Fibroblast of the aortic adventitia (primary cell): ENCODE measurements at places on chromosomes 12 and 14. TPM values are rescaled to one million over a fixed set of nuclear protein-coding genes. Genes with fewer than 3 reads are reported as not detected.
A peak's percentile ranks its signal among the peaks of the same experiment; 100 is the strongest.

DNA sequence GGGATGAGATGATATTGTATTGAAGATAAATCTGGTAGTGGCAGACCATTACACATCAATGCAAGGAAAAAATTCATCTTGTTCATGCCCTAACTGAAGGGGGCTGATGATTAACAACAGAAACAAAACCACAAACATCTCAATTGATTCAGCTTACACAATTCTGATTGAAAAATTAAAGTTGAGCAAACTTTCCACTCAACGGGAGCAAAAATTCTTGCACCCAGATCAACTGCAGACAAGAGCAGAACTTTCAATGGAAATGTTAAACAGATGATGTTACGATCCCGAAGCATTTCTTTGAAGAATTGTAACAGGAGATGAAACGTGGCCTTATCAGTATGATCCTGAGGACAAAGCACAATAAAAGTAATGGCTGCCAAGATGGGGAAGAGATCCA, 172.4 kb upstream of the SOX5 start:
- peak; percentile 32 for DNase-seq

- peak; percentile 22 for DNase-seq
These were observed 73.5 kb downstream of the PPP2R5C start for GRCh38 chr14:101834800-101835547.

DNA sequence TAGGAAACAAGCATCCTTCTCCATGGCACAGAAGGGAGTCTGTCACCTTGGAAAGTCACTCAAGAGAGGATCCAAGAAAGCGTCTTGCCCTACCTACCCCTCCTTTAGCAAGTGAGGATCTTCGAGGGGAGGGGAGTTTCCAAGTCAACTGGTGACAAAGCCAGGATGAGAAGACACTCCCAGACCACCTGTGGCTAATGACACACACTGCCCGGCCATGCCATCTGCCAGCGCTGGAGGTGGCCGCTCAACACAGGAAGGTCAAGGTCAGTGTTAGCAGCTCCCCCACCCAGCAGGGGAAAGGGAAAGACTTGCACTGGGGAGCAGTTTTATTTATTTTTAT, 41.3 kb downstream of the ELK3 start:
- DNase-seq: no peak

GRCh38 chr12:70721216-70721615, 84.0 kb upstream of the PTPRB start:
- DNase-seq: no peak

DNA sequence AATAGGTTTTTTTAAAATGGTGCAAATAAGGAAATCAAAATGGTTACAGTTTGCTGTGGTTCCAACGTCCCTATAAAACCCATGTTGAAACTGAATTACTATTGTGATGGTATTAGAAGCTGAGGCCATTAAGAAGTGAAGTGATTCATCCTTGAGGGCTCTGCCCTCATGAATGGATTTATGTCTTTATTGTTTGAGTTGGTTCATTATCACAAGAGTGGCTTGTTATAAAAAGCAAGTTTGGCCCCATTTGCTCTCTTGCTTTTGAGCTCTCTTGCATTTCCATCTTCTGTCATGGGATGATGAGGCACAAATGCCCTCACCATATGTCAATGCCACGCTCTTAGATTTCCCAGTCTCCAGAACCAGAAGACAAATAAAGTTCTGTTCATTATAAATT, 62.3 kb downstream of the PRKD1 start:
- no peak for DNase-seq

DNA sequence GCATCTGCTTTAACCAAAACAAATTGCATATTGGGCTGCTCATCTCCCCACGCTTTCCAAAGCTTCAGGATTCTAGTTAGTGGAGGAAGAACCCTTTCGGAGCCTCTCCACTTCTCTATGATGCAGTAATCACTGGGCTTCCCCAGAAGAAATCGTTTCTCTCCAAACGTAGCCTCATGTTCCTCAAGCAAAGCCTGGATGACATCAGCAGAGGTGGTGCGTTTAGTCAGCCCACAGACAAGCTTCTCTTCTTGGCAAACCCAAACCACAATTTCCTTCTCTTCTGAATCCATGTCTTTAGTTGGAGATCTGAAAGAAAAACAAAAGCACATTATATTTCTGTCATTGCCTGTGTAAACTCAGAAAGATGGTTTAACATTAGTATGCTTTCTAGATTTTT, 30.6 kb downstream of the RASSF9 start:
- peak; percentile 76 for DNase-seq

- no peak for DNase-seq
These were observed 661.0 kb downstream of the RPS29 start for GRCh38 chr14:48925184-48925583.

DNA sequence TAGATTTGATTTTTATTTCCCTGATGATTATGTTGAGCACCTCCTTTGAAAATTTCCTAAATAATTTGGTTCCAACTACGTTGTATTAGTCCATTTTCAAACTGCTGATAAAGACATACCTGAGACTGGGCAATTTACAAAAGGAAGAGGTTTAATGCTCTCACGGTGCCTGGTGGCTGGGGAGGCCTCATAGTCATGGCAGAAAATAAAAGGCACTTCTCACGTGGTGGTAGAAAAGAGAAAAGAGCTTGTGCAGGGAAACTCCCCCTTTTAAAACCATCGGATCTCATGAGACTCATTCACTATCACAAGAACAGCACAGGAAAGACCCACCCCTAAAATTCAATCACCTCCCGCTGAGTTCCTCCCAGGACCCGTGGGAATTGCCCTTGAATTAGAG, 372.3 kb downstream of the RPL10L start:
- no peak for DNase-seq

DNA sequence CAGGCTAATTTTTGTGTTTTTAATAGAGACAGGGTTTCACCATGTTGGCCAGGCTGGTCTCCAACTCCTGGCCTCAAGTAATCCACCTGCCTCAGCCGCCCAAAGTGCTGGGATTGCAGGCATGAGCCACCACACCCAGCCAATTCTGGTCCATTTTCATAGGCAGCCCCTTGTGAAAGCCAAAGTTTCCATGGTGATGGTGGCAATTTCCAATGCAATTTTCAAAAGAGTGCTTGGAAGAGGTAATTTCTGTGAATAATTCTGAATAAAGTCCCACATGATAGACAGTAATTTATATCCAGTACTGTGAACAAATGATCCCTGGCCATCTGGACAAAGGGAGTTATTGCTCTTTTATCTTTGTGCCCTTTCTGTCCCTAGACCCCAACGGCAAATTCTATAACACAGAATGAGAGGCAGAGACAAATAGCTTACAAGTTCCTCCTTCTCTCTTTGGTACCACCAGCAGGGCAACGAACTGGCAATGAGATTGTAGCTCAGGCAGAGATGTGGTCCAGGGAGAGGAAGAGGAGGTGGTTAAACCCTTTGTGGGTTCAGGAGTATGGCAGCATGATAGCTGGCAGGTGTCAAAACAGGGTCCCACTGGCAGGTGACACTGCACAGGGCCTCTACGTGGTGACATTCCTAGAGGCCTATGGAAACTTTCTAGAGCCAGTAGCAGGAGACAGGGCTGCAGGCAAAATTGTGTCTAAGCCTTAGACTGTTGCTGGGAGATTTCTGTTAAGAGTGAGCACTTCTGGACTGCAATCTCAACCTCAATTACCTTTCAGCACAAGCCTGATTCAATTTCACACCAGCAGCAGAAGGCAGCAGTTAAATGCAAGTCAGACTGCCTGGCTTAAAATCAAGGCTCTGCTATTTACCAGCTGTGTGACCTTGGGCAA, 46.5 kb downstream of the NT5DC3 start:
- DNase-seq: no peak

DNA sequence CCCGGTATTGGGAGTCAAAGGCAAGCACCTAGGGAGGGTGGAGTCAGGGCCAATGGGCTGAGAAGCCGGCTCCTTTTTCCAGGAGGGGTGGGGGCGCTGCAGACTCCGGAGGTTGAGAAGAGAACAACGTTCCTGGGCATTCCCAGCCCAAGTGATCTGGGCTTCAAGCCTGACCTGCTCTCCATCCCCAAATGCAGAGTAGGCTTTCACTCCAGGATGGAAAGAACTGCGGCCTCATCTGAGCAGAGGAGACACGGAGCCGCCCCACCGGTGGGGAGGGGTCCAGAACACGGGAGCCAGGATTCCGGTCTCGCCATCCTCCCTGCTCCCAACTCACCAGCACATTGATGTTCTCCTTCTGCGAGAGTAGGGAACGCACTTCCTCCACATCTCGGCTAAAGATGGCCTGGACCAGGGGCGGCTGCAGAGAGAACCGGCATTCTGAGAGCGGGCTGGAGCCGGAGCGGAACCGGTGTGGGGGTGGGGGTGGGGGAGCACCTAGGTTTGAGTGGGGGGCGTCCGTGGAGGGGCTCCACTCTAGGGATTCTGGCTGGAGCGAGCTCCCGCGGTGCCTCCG, 605 bp downstream of the ANKRD52 start:
- peak; percentile 21 for DNase-seq

DNA sequence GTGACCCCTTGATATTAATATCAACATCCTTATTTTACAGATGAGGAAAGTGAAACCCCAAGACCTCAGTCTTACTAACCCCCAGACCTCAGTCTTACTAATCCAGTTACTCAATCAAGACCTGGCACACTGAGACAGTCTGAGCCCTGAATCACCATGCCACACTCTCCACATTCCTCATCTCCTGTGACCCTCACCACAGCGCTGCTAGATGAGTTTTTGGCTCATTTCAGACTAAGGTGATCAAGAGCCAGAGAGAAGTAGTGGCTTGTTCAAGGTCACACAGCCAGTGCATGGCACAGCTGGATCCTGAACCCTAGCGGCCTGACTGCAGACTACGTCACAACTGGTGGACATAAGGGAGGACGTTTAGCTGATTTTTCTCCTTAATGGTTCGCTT, 579.2 kb downstream of the BCL11B start:
- no peak for DNase-seq

DNA sequence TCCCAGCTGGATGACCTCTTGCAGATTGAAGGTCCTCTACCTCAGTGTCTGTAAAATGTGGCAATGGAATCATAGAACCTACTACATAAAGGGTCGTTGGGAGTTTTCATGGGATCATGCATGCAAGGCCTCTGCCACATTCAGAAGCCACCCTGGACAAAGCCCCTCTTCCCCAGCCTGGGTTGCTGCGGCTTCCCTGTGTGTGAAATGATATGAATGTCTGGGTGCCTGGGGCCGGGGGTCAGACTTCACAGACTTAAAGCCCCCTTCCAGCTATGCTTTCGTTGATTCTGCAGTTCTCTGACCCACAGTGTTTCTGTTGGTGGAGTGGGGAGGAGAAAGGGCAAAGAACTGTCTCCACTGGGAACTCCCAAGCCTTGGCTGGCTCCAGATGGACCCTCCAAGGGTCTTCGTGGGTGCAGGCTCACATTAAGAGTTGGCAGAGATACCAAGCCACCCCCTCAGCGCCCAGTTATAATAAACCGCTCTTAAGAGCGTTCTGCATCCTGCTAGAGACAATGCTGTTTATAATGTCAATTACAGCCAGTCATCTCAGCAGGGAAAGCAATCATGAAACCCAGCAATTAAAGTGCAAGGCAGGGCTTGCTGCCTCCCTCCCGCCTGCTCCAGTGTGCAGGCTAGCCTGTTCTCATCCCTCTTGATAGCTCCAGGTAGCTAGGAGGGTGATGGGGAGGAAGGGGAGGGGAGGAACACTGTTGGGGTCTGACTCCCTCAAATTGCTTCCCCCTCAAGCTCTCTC, 210.9 kb upstream of the FKBP4 start:
- DNase-seq: no peak

GRCh38 chr12:11787933-11788849, 138.7 kb downstream of the ETV6 start:
- DNase-seq: no peak

DNA sequence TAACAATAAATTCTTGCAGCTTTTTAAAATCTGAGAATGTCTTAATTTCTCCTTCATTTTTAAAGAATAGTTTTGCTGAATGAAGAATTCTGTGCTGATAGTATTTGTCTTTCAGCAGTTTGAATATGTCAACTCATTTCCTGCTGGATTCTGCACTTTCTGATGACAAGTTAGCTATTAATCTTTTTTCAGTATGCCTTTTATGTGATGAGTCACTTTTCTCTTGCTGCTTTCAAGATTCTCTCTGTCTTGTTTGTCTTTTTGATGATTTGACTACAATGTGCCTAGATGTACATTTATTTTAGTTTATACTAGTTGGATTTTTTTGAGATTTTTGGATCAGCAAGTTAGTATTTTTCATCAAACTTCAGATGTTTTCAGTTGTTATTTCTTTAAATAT, 87.9 kb upstream of the AVPR1A start:
- DNase-seq: no peak

- DNase-seq: peak; percentile 57
These were observed 471.2 kb upstream of the PRICKLE1 start for GRCh38 chr12:43060742-43061141.

GRCh38 chr12:98294051-98294805, 221.2 kb upstream of the TMPO start:
- DNase-seq: no peak

DNA sequence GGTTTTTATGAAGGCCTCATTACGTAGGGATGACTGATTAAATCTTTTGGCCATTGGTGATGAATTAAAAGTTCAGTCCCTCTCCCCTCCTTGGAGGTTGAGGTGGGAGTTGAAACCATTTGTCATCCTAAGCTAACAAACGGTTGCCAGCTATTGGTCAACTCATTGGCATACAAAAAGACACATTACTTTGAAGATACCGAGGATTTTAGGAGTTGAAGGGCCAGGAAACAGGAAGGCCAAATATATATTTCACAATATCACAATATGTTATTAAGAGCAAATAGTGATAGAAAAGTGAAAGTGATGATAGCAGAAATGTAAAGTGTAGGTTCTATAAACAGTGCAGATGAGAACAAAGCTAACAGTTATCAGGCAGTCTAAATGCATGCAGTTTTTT, 24.4 kb downstream of the RCOR1 start:
- peak; percentile 80 for DNase-seq

DNA sequence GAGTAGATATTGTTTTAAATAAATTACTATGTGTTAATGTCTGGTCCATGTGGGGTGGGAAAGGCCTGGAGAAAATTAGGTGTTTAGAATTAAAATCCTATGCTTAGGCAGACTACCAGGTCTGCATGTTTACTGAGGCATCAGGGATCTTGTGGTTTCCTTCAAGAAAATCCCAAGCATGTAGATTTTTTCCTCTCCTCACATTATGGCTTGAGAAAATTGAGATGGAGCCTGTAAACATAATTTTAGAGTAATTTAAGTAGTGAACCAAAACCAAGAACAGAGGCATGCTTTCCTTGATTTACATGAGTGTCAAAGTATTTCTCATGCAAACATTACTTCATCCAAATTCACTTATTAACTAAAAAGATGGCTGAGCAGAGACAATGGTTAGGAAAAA, 823.7 kb downstream of the AACS start:
- no peak for DNase-seq

The UNG gene
- 27.1 and 30.8 TPM in 2 replicates for total RNA-seq

The ATP5MC2 gene
- 45.2 and 147 TPM in 2 replicates for total RNA-seq

The MYO1A gene
- total RNA-seq: 0.09 and 3.4 TPM in 2 replicates

The STK38L gene
- total RNA-seq: 25.9 and 33.6 TPM in 2 replicates

The PRH2 gene
- total RNA-seq: not detected in 2 replicates

The POLE2 gene
- total RNA-seq: 1.1 and 36.2 TPM in 2 replicates

The WDHD1 gene
- 9.3 and 27.0 TPM in 2 replicates for total RNA-seq

The CYP46A1 gene
- total RNA-seq: 0.36 and 0.49 TPM in 2 replicates

The OR4M1 gene
- total RNA-seq: not detected in 2 replicates

The CRIP1 gene
- total RNA-seq: 9.4 and 28.4 TPM in 2 replicates
